ENCODE measurements at places on chromosomes 12 and 14. TPM values are rescaled to one million over a fixed set of nuclear protein-coding genes. Genes with fewer than 3 reads are reported as not detected.

DNA sequence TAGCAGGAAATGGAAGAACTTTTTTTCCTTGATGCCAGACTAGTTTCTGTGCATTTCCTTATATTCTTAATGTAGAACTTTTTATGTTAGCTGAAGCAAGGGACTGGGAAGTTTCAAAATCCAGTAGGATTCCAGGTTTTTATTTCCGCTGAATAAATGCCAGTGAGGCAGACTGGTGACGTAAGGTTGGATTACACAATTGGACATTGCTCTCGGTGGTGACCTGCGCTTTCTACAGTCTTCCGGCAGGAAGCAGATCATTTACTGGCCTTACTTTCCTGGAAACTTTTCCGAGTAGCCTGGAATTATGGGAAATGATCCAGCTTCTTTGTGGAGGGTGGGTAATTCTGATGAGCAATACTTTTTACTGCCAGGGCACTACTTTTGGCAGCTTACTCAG is 3.6 kb downstream of the IFT43 start:
- H3K36me3 ChIP-seq = peaks cover under 1% of the 10 kb centered on the region
- no peak overlapping the region for H3K27ac ChIP-seq
- H3K27me3 ChIP-seq = no peaks in the 10 kb centered on the region
- no peak overlapping the region for H3K4me3 ChIP-seq
- no peak for DNase-seq

- peak within 1 kb of the TSS; percentile 97 for H3K4me3 ChIP-seq
- peaks cover 29% of the 10 kb centered on the region for H3K4me1 ChIP-seq
- DNase-seq = peak; percentile 67
- peak within 1 kb of the TSS; percentile 100 for H3K27ac ChIP-seq
- peaks cover 28% of the 10 kb centered on the region for H3K36me3 ChIP-seq
These were observed at the start of gene SETD1B for GRCh38 chr12:121803861-121804416. Gene SETD1B, plus strand, starts transcription at chr12:121804009. Its CDS starts 729 bp downstream, at chr12:121804738.

DNA sequence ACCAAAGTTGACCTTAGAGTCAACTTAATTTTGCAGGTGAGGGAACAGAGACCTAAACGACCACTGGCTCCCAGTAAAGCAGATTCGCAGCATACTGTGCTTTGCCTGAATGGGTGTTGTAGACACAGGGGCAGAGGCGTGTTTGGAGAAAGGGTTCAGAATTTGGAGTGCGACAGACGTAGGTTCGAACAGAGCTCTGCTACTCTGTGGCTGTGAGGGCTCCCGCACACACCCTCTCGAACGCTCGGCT is 243 bp upstream of the TOMM20L start:
- H3K27ac ChIP-seq = no peak overlapping the region
- peaks cover 2% of the 10 kb centered on the region for H3K36me3 ChIP-seq
- H3K4me3 ChIP-seq = peak overlapping the region; percentile 63
- H3K4me1 ChIP-seq = peaks cover 8% of the 10 kb centered on the region

GRCh38 chr12:97466621-97467020 is 4.0 kb downstream of the RMST start:
- no peak overlapping the region for H3K27ac ChIP-seq
- DNase-seq = no peak
- peaks cover 33% of the 10 kb centered on the region for H3K27me3 ChIP-seq
- no peak overlapping the region for H3K4me3 ChIP-seq
- H3K36me3 ChIP-seq = no peaks in the 10 kb centered on the region

GRCh38 chr12:124233846-124234640 is 60.9 kb upstream of the RFLNA start:
- DNase-seq = no peak
- peaks cover 2% of the 10 kb centered on the region for H3K27me3 ChIP-seq
- no peak overlapping the region for H3K27ac ChIP-seq
- no peak overlapping the region for H3K4me3 ChIP-seq
- H3K36me3 ChIP-seq = no peaks in the 10 kb centered on the region

- H3K36me3 ChIP-seq = no peaks in the 10 kb centered on the region
- peaks cover 10% of the 10 kb centered on the region for H3K4me1 ChIP-seq
- no peak for DNase-seq
- no peak overlapping the region for H3K27ac ChIP-seq
These were observed 4.3 kb upstream of the IL26 start for GRCh38 chr12:68229956-68230355.

GRCh38 chr12:111249018-111249370 is 119.9 kb downstream of the PHETA1 start:
- H3K36me3 ChIP-seq = no peaks in the 10 kb centered on the region
- H3K4me1 ChIP-seq = no peaks in the 10 kb centered on the region
- no peak overlapping the region for H3K4me3 ChIP-seq

DNA sequence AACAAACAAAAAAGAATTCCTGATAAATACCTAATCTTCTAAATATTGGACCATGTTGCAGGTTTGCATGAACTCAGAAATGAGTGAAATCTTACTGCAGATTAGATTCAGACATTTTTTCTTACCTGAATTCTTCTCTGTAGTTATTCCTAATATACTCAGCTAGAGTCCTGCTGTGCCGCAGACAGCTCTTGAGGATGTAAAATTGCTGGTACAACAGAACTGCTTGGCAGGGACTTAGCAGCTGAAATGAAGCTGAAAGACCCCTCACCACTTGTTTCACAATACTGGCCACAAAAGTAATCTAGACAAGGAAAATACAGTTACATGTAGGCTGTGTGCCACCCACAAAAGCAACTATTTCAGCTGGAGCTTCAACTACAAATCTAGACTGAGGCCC is 48.3 kb upstream of the KICS2 start:
- no peaks in the 10 kb centered on the region for H3K36me3 ChIP-seq
- no peak overlapping the region for H3K4me3 ChIP-seq
- H3K27me3 ChIP-seq = no peaks in the 10 kb centered on the region
- H3K27ac ChIP-seq = no peak overlapping the region
- H3K4me1 ChIP-seq = no peaks in the 10 kb centered on the region
- DNase-seq = no peak

- peaks cover 1% of the 10 kb centered on the region for H3K36me3 ChIP-seq
- H3K27ac ChIP-seq = no peak overlapping the region
- peaks cover 69% of the 10 kb centered on the region for H3K4me1 ChIP-seq
- DNase-seq = no peak
These were observed 8.7 kb downstream of the ZBTB1 start for GRCh38 chr14:64513271-64513670.

DNA sequence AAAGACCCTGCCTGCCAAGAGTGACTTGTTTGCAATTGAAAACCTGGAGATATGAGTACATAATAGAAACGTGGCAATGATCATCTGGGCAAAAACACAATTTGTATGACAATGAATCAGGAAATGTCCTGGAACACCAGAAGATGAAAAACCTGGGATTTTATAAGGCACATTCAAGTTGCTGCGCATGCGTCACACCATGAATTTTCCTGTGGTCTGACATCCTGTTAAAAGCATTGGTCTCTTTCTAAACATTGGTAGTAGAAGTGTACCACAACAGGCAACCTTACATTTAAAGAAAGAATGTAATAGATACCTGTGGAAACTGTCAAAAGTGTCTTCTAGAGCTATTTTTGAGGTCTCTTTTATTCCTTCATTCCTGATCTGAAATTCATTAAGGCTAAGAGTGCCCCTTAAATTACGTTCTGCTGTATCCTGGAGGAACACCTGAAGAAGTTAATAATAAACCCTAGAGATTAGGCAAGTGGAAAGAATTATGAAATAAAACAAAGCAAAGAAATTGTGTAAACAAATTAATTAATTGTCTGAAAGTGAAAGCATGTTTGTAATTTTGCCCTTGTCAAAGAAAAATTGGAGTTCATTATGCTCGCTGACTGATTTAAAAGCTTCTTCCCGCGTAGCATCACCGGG is 676.5 kb downstream of the DIO2 start:
- no peaks in the 10 kb centered on the region for H3K36me3 ChIP-seq
- no peaks in the 10 kb centered on the region for H3K4me1 ChIP-seq
- no peak for DNase-seq

DNA sequence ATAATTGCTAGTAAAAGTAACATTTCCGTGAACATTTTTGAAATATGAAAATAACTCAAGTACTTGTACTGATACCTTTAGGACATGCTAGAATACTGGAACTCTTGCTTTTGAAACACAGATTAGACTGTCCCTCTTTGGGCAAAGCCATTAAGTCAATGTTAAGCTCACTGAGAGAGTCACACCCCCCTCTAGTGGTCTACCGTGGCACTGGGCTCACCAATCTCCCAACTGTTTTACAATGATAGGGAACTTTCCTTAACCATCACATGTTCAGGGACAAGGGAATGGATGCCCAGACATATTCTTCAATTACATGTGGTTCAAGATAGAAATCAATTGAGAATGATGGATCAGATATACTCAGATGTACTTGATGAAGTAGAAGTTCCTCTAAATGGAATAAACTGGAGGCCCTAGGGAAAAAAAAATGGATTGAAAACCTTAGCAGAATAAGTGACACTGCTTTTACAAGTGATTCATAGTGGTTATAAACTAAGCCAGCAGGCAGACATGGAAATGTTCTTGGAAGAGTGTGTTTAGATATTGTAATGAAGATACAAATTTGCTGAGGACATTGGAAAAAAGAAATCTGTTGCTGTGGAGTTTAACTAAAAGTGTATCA is 17.8 kb downstream of the NANOG start:
- no peak overlapping the region for H3K4me3 ChIP-seq
- no peaks in the 10 kb centered on the region for H3K27me3 ChIP-seq
- H3K36me3 ChIP-seq = no peaks in the 10 kb centered on the region
- H3K4me1 ChIP-seq = no peaks in the 10 kb centered on the region
- no peak overlapping the region for H3K27ac ChIP-seq
- DNase-seq = peak; percentile 82

- H3K4me1 ChIP-seq = peaks cover 21% of the 10 kb centered on the region
- H3K27ac ChIP-seq = peak overlapping the region; percentile 31
- no peaks in the 10 kb centered on the region for H3K27me3 ChIP-seq
- DNase-seq = peak; percentile 70
- H3K36me3 ChIP-seq = peaks cover 3% of the 10 kb centered on the region
- H3K4me3 ChIP-seq = no peak overlapping the region
These were observed 1151.0 kb downstream of the BCL11B start for GRCh38 chr14:98120831-98121464.

DNA sequence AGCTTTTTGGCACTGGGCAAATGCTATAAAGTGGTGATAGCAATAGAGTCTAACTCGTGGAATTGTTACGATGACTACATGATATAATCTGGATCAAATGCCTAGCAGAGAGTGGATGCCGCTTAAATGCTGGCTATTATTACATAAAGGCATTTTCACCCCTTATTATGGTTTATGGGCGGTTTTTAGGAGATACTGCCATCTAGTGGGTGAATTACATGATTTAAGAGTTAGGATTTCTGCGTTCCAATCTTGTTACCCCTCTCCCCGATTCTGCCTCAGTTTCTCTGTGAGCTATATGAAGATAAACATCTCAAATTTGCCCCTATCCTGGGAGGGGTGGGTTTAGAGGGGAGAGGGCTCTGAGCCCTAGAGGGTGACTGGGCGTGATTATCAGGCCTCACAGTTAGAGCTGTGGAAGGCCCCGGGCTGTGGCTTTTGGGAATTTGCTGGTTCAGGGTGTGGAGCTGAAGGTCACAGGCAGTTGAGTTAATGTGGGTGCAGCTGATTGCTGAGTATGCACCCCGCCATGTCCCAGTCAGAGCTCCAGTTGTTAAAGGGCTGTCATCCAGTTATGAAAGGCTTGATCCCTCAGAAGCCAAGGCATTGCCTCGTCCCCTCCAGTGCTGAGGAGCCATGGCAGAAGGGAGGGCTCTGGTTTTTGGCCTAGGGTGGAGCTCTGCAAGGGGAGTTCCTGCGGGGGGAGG is 14.4 kb downstream of the CLSTN3 start:
- H3K4me3 ChIP-seq = no peak overlapping the region
- H3K27me3 ChIP-seq = no peaks in the 10 kb centered on the region
- H3K27ac ChIP-seq = no peak overlapping the region
- no peak for DNase-seq
- H3K4me1 ChIP-seq = peaks cover 2% of the 10 kb centered on the region

GRCh38 chr12:22812531-22812930 is 187.6 kb downstream of the ETNK1 start:
- no peak overlapping the region for H3K4me3 ChIP-seq
- peaks cover 7% of the 10 kb centered on the region for H3K27me3 ChIP-seq
- H3K4me1 ChIP-seq = no peaks in the 10 kb centered on the region
- H3K36me3 ChIP-seq = no peaks in the 10 kb centered on the region
- no peak for DNase-seq

DNA sequence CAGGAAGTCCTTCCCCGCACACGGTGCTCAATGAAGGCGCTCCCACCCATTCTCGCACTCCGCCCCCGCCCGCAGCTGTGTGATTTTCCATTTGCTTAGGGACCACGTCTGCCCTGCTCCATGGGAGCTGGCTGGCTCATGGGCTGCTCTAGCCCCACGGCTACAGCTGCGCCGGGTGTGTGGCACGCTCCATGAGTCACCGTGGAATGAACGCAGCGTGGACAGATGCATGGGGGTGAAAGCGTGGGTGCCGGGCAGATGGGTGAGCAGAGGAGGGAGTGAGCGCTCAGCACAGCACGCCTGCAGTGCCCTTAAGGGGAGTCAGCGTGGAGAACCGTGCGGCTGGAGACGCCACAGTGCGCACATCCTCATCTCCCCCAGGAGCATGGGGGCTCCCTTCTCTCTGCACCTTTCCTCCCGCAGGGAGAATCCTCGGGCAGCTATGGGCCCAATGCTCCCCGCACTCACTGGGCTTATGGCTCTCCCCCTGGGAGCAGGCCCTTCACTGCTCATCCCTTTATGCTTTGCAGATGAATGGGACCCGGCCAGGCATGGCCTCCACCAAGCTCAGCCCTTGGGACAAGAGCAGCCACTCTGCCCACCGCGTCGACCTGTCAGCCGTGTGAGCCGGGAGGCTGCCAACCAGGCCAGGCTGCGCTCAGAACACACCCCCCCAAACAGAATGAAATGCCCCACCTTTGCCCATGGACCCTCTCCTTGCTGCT is 185.1 kb downstream of the ADGRD1 start:
- DNase-seq = no peak
- peaks cover 1% of the 10 kb centered on the region for H3K4me1 ChIP-seq
- no peak overlapping the region for H3K4me3 ChIP-seq
- H3K36me3 ChIP-seq = no peaks in the 10 kb centered on the region
- no peaks in the 10 kb centered on the region for H3K27me3 ChIP-seq

DNA sequence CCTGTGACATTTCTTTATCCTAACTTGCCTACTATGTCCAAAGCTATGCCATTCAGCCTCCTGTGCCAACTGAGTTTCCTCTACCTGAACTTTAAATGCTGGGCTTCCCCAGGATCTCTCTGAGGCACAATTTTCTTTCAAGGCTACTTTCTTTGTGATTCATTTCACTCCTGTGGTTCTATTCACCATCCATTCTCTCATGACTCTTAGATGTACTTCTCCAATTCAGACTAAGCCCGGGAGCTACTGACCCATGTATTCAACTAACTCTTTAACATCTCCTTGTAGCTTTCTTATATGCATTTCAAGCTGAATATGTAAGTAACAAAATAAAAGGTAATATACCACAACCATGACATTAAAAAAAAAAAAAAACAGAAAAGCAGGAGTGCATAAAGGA is 738.9 kb upstream of the USP15 start:
- H3K27ac ChIP-seq = no peak overlapping the region
- DNase-seq = no peak
- H3K27me3 ChIP-seq = peaks cover 2% of the 10 kb centered on the region
- no peaks in the 10 kb centered on the region for H3K4me1 ChIP-seq
- no peak overlapping the region for H3K4me3 ChIP-seq

The ANKRD52 gene
- 25.6 TPM for total RNA-seq

The NINJ2 gene
- total RNA-seq = 2.5 TPM

GRCh38 chr12:12722435-12723148 is 5.4 kb downstream of the CDKN1B start:
- peak overlapping the region; percentile 85 for H3K4me3 ChIP-seq
- DNase-seq = no peak
- H3K27me3 ChIP-seq = no peaks in the 10 kb centered on the region
- H3K36me3 ChIP-seq = peaks cover 60% of the 10 kb centered on the region

- H3K36me3 ChIP-seq = no peaks in the 10 kb centered on the region
- no peaks in the 10 kb centered on the region for H3K27me3 ChIP-seq
- DNase-seq = no peak
- no peak overlapping the region for H3K4me3 ChIP-seq
- H3K4me1 ChIP-seq = peaks cover 10% of the 10 kb centered on the region
These were observed 16.0 kb downstream of the A2M start for GRCh38 chr12:9099552-9100190.
